ENCODE measurements at places on chromosomes 12 and 14.

DNA sequence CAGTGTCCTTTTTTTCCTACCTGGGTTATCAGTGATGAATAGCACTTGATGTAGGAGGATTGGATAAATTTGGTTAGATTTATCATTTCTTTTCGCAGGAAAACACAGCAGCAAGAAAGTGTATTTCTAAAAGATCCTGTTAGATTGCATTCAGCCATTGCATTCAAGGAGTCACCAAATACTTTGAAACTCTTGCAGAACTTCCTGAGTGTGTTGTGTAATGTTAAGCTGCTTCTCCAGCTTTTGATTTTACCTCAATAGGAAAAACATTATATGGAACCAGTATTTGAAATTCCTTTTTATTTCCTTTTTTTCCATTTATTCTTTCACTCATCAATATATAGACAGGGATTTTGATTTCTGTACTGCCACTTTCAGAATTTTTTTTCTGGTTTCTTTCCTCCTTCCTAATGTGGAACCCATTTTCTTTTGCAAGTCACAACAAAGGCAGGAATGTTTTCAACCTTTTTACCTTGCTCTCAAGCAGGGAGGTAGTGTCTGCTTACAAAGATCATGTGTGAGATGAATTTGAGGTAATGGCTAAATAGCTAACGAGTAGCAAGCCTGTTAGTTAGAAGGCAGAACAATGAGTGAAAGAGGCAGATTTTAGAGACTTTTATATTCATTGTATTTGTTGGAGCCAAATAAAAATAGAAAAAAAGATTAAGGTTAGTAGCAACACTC lies 56.2 kb downstream of the PPHLN1 start:
- no peak for DNase-seq

DNA sequence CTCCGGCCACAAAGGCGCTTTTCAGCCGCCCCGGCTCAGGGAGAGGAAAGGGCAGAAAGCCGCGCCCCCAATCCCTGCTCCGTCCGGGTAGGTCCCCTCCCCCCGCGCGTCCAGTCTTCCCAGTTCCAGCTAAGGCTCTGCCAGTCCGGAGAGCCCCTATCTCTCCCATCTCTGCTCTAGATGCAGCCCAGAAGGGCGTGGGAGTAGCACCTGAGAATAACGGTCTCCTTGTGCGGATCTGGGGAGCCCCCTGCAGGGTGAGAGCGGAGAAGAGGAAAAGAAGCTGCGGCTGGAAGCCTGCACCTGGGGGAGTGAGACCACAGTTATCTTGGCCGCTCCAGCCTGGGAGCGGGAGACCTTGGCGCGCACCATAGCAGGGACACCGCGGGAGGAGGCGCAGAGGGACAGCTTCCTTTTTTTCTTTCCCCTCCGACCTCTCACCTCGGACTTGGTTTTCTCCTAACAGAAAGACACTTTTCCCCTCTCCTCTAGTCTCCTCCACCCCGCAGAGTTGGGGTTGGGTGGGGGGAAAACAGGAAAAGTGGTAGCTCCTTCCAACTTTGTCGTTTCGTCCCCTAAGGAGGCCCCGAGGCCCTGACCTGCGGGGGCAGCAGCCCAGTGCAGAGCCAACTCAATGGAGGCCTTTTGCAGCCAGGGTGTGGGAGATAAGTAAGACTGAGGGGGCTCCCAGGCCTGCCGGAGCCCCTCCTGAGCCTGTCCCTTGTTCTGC lies 2.4 kb downstream of the DHH start:
- peak; percentile 29 for DNase-seq

GRCh38 chr14:102554821-102555819 lies 37.3 kb upstream of the RCOR1 start:
- peak; percentile 36 for DNase-seq

- DNase-seq: no peak
Measured at GRCh38 chr14:65750906-65751305, 338.4 kb downstream of the FUT8 start.

DNA sequence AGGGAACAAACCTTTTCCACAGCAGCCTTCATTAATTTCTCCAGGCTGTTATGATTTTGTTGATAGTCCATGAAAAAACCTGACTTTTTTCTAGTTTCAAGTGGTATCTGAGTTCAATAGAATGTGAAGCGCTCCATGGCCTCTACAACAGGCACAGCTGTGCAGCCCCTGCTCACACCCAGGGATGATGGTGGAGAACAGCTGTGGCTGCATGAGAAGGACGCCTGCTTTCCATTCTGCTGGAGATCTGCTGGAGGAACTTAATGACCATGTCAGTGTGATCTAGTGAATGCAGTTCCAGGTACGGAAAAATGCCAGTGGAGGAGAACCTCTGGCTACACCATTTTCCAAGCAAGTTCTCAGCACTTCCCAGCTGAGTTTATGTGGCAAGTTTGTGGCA lies 80.6 kb downstream of the PIWIL1 start:
- DNase-seq: no peak

GRCh38 chr12:128513831-128514230 lies 246.9 kb downstream of the TMEM132C start:
- no peak for DNase-seq

GRCh38 chr14:77222546-77223225 lies 41.1 kb downstream of the TMEM63C start:
- no peak for DNase-seq

GRCh38 chr12:66107451-66107915 lies 23.1 kb downstream of the LLPH start:
- peak; percentile 22 for DNase-seq

DNA sequence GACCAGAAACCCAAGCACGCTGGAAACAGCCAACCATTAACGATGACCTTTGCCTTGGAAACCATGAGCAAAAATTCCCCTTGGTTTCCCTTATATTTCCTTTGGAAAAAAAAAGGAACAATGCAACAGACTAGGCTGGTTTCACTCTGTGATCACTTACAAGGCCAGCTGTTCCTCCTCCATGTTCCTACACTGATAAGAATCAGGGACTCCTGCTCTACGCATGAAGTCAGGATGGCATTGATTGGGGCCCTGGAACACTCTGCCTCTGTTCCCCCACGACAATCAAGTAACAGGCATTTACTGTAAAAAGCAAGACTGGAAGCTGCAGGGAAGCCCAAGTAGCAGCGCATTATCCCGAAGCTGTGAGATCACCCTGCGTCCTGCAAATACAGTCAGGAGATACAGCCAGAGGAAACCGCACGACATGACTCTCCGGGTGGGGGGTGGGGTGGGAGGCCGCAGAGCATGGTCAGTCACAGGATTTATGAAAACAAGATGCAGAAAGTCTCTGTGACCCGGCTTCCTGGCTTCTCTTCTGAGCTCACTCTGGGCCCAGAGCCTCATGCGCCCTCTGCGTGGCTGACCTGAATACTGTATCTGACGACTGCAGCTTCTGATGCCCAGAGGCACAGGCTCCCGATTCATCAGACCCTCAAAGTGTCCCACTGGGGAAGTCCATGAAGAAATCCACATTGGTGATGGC lies 31.1 kb downstream of the SSH1 start:
- no peak for DNase-seq

DNA sequence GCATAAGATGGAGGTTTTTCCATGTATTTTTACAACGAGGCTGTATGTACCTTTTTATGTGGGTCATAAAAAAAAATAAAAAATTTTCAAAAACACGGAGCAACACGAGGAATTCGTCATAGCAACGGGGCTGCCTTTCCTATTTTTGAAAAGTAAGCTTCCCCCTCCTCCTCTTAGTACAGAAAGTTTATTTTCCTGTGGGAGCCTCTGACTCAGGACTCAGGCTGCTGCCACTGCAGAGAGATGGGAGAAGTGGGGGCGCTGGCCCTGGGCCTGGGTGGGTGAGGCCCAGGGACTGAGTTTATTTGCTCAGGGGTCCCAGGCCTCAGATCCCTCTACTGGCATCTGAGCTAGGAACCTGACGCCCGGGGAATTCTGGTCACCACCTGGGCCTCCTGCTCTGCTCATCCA lies 10.2 kb upstream of the CMKLR1 start:
- DNase-seq: no peak

DNA sequence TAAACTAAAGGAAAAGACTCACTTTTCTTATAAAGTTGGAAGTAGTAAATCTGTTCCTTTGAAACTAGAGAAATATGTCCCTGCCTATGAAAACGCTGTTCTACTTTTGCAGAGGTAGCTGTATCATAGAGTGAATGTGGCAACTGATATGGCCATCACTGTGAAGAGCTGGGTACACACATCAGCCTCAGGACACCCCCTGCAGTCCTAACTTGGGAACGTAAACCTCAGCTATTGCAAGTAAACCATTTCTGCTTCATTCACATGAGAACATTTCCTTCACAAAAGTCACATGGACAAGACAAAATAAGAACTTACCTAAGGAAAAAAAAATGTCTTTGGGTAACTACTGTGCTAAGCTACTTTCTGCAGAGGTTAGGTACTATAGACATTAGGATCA lies 233.3 kb upstream of the PPFIA2 start:
- no peak for DNase-seq

Data from activated gamma-delta T cell treated with anti-CD3 and anti-CD28 coated beads, Interleukin-2, amount 50 U/mL, for 16 hours (primary cell).